ENCODE measurements at places on chromosomes 3 and 15.

GRCh38 chr3:129927072-129927471 lies 33.6 kb upstream of the TMCC1 start:
- DNase-seq = no peak

- DNase-seq = no peak
Measured at GRCh38 chr3:160607826-160608225, 42.5 kb upstream of the KPNA4 start.

GRCh38 chr3:194938845-194939531 lies 253.3 kb downstream of the FAM43A start:
- DNase-seq = no peak

DNA sequence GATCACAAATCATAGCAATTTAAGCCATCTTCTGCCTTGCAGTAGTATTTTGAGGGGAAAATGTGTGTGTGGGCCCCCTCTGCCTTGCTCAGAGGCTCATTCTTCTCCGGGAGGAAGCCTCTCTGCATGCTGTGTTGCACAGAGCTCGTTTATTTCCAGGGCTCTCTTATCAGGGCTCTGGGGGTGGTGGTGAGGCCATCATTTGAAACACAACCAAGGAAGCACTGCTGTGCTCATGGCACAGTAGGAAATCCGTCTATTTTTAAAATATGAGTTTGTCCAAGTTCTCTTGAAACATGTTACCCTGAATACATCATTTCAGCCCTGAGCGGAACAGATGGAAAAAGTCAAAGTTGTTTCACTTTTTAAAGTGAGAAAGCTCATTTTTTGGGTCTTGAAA lies 369.0 kb upstream of the CFAP20DC start:
- no peak for DNase-seq

DNA sequence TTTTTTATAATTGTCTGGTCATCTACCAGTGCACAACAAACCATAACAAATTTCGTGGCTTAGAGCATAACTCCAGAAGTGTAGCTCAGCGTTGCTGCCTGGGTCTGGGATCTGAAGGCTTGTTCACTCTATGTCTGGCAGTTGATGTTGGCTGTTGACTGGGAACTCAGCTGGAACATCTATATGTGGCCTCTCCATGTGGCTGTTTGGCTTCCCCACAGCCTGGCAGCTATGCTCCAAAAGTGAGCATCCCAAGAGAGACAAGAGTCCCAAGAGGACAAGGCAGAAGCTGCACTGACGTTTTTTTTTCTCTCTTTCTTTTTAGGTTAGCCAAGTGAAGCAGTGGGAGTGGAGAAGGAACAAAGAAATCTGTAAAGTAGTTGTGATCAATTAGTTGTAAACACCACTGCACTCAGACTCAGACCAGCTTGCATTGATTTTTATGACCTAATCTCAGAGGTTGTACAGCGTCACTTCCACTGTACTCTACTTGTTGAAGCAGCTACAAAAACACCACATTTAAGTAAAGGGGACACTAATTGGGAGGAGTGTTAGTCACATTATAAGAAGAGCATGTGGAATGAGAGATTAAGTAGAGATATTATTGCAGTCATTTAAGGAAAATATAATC lies 2.5 kb upstream of the GPR176 start:
- peak; percentile 30 for DNase-seq

DNA sequence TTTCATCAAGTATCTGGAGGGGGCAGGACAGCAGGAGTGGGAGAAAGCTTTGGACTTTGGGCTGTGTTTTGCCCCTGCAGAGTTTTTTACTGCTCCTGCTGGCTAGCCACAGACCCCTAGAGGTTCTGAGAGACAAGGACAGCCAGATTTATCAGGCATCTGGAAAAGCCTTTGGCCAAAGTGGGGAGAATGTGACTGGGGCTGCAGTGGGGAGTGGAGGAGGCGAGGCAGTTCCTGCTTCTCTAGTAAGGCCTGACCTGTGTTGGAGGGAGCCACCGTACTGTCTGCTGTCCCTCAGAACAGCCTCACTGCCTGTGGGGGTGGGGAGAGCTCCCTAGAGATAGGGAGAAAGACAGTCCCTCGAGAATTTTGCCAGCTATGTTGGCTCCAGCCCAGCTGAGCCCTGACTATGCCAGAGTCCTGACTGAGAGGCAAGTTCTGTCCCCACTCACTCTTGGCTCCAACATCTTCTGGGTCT lies 2.2 kb downstream of the ALPK3 start:
- peak; percentile 32 for DNase-seq

DNA sequence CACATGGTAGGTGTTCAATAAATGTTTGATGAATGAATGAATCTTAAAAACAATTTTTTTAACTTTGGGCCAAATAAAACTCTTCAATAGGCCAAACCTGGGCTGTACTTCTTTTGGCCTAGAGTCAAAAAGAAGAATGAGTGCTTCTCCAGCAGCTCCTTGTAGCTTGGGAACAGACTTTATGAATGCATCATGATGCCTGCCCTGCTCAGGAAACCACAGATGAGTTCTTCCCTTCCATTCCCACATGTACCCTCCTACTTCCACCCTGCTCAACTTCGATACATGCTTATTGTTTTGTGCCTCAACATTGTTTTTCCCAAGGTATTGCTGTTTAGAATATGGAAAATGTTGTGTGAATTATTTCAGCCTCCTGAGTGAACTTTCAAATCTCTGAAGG lies 87.0 kb downstream of the FILIP1L start:
- no peak for DNase-seq

GRCh38 chr15:100338971-100339444 lies 2.8 kb downstream of the ADAMTS17 start:
- peak; percentile 87 for DNase-seq

DNA sequence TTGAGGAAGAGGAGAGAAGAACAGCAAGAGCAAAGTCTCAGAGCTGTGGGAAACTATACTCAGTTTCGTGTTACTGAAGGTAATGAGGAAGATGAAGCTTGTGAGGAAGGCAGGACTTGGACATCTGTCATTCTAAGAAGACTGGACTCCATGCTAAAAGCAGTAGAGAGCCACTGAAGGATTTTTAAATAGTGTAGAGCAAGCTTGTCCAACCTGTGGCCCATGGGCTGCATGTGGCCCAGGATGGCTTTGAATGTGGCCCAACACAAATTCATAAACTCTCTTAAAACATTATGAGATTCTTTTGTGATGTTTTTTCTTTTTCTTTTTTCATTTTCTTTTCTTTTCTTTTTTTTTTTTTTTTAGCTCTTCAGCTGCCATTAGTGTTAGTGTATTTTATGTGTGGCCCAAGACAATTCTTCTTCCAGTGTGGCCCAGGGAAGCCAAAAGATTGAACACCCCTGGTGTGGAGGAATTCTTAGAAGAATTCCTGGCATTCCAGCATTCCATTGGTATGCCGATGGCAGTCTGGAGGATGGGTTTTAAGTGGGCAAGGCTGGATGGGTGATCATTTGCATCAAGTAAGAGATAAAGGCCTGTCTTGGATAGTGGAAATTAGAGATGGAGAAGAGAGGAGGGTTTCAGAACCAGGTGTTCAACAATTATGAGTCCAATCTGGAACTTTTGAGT lies 6.9 kb upstream of the NFKBIZ start:
- peak; percentile 87 for DNase-seq

GRCh38 chr3:140903196-140903595 lies 38.4 kb upstream of the SLC25A36 start:
- no peak for DNase-seq

GRCh38 chr3:126828306-126828705 lies 124.3 kb downstream of the CHCHD6 start:
- no peak for DNase-seq

- DNase-seq = no peak
Measured at GRCh38 chr3:40911928-40912327, 287.4 kb upstream of the CTNNB1 start.

DNA sequence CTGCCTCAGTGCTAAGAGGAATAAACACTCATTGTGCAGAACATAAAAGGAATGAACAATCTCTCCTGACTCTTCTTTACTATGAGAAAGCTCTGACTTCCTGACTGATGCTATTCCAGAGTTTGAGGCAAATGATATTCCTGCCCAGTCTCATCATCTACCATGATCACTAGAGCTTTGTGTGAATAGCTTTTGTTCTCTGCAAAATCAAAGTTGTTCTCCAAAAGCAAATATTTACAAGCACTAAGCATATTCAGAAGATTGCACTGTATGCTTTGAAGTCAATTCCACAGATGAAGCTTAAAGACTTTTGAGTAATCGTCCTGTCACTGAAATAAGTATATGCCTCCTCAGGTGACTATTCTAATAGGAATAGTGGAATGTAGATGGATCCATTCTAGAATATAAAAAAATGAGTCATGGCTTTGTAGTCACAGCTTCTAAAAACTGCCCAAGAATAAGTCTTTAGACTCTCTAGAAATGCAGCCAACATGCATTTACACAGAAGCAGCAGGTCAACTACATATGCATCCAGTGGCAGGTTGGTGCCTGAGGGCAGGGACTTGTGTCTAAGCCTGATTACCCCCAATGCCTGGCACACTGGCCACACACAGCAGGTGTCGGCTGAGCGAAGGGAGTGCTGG lies 34.6 kb downstream of the TNFAIP8L3 start:
- DNase-seq = no peak

- no peak for DNase-seq
Measured at GRCh38 chr3:77001062-77001701, 38.7 kb upstream of the ROBO2 start.

DNA sequence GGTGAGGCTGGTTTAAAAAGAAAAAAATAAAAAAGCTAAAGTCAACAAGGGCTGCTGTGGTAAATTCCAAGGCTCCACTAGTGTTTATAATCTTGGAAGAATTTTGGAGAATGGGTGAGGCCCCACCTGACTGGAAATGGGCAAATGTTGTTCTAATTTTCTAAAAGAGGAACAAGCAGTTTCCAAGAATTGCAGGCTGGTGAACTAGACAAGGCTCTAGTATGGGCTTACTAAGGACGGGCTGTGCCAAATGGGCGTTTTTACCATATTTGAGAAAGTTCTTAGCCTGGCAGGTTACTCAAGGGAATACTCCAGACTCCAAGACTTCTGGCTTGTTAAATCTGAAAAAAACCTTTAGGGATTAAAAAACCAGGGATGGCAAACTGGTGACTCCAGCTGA lies 67.0 kb upstream of the ABHD2 start:
- DNase-seq = no peak

GRCh38 chr3:42229942-42230688 lies 35.9 kb downstream of the CCK start:
- DNase-seq = peak; percentile 78

GRCh38 chr3:160130071-160130470 lies 95.2 kb upstream of the C3orf80 start:
- no peak for DNase-seq

GRCh38 chr3:73710340-73710739 lies 85.6 kb upstream of the PDZRN3 start:
- no peak for DNase-seq

GRCh38 chr15:75202251-75203016 lies 752 bp downstream of the C15orf39 start:
- peak; percentile 80 for DNase-seq

GRCh38 chr3:112136046-112136445 lies 3.0 kb upstream of the GCSAM start:
- DNase-seq = no peak

GRCh38 chr3:185595526-185595925 lies 9.4 kb downstream of the SENP2 start:
- no peak for DNase-seq

DNA sequence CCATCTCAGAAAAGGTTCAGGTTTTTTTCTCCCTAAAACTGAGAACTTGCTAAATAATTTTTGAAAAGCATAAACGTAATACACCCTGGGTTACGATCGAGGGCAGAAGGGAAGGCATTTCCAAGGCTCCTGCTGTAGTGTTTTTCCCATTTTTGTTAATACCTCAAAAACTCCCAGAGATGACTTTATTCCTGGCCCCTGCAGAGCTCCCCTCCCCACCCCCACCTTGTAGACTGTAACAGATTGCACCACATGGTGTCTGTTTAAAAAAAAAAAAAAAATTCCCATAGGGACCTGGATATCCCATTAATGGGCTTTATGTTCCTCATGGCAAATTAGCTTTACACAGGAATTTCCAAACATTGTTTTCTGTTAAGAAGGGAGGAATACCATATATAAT lies 38.2 kb downstream of the FEZF2 start:
- DNase-seq = no peak

DNA sequence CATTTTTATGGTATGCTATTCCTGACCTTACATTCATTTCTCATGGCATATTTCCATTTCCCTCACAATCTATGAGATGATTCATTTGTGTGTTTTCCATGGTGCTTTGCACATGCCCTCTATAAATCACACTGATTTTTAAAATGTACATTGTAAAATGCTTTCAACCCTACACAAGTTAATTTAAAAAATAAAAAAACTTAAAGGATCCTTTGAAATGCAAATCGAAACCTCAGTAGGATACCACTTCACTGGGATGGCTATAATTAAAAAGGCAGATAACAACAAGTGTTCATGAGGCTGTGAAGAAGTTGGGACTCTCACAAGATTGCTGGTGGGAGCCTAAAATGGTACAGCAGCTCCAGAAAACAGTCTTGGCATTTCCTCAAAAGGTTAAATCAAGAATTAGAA lies 83.5 kb downstream of the FMN1 start:
- DNase-seq = no peak

GRCh38 chr3:157938154-157938779 lies 168.0 kb downstream of the SHOX2 start:
- DNase-seq = no peak

- no peak for DNase-seq
Measured at GRCh38 chr15:38512901-38513300, 51.7 kb downstream of the RASGRP1 start.

DNA sequence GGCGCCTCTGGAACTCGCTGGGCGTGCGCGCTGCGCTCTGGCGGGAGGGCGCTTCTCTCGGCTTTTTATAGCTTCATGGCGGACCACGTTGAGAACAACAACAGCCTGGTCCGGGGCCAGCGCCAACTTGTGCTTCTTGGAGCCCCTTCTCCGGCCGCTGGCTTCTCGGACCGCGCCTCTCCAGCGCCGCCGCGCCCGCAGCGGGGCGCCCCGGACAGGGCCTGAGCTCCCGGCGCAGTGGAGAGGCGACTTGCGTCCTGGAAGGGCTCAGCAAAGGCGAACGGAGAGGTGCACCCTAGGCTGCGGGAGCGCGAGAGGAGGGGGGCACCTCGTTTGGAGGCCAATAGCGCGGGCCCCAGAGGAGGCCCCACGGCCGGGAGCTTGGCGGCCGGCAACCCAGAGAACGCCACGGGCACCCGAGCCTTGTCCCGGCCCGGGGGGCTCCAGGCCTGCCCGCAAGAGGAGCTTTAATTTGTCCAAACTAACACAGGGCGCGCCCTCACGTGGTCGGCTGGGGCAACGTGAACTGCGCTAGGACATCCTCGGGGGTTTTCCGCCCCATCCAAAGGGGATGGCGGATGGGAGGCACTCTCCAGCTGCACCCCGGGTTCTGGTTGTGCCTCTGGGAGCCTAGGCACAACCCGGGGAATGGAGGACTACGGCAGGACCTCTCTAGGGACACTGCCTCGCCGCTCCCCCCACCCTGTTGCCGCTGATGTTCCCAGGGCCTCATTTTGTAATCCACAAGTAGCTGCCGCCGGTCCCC lies 37.8 kb downstream of the HMCES start:
- DNase-seq = peak; percentile 90

DNA sequence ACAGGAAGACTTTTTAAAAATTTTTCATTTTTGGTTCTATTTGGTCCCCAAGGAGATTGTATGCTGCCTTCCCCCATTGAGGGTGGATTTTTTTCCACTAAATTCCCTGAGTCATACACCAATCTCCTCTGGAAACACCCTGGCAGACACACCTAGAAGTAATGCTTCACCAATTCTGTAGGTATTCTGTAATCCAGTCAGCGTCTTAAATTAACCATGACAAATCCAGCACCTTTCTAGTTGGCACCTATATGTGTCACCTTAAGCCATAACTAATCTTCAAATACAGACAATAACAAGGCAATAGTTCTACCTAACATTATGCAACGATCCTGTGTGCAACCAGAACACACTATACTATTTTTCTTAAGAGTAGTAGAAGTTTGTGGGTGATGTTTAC lies 459.1 kb upstream of the NDN start:
- no peak for DNase-seq

- DNase-seq = peak; percentile 59
Measured at GRCh38 chr3:23865595-23866396, 51.0 kb downstream of the NKIRAS1 start.
